NCI-H345 (cell line): ENCODE measurements at places on chromosomes 3 and 15.

DNA sequence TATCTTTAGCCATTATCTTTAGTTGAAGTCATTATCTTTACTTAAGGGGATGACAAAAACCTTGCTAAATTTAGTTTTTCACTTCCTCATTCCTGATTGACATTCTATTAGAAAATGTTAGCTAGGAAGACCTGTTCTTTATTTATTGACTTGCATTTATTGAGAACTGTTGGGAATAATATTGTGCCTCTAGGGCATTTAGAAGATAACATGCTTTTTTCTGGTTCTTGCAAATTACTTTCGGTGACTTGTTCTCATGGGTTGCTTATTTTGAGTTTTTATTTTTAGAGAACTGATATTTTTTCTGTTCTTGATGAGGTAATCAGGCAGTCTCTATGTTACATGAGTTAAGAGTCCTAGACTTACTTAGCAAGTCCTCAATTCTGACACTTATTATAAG is 48.3 kb upstream of the CTDSPL start:
- DNase-seq: no peak

DNA sequence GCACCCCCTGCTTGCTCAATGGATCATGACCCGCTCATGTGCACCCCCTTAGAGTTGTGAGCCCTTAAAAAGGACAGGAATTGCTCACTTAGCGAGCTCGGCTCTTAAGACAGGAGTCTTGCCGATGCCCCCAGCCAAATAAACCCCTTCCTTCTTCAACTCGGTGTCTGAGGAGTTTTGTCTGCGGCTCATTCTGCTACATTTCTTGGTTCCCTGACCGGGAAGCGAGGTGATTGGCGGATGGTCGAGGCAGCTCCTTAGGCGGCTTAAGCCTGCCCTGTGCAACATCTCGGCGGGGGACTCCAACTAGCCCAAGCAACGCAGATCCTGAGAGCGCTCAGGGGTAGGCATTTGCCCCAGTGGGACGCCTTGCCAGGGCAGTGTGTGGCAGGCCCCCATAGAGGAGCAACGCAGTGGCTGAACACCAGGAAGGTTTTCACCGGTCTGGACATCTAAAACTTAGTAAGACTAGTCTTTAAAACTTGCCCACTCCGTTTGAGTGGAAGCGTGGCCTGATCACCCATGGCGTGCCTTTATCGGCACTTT is 9.5 kb downstream of the SLCO2A1 start:
- DNase-seq: no peak

DNA sequence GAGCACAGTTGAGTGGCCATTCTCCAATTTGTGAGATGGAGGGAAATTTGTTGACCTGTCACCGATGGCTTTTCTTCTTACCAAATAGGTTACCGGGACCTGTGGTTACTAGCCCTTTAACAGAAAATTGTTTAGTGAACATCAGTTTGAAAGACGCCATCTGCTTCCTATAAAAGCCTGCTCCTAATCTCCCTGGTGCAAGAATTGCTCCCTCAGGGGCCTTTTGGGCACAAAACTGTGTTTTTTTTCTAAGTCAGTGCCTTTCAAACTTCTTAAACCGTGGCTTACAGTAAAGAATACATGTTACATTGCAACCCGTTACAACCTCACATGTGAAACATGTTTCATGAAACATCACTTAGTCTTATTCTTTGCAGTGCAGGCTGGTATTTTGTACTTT is 15.0 kb downstream of the CACNA2D3 start:
- no peak for DNase-seq

DNA sequence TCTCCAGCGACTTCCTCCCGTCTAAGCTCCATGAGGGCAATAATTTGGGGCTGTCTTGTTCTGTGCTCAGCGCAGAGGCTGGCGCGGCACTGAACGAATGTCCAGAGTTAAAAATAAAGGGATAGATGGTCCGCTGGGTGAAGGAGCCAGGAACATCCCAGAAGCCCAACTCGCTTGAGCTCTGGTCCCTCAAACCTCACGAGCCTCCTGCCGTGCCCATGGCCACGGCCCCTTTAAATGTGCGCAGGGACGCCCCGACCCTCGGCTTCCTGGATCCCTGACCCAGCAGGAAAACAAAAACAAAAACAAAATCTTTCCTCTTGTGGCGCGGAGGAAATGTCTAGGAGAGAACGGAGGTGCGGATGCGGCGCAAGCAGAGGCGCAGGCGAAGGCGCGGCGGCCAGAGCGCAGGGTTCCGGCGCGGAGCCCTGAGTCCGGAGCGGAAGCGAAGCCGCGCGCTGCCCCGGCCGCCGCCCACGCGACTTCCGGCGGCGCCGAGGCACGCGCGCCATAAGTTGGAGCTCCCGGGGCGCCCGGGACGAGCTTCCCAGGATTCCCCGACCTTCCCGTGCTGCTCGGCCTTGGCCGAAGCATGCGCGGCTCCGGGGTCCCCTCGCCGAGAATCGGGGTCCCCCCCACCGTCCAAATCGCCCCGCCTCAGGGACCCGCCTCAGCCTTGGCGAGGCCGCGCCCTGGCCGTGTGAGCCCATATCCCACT is 52.9 kb upstream of the WNT7A start:
- peak; percentile 1 for DNase-seq

DNA sequence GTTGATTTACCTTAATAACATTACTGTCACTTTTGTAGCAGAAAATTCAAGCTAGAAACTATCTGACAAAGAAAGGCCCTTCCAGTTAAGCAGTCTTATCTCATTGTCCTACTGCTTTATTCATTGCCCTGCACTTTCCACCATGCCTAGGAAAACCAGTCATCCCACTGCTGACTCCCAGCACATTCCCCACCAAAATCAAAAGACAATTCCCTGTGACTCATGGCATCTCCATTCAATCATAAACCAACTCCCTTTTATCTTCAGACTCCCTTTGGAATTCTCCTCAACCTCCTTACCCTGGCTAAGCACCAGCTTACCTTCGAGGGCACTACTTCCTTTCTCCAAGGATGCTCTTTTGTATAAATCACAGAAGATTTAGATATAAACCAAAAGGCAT is 184.3 kb downstream of the PLCH1 start:
- DNase-seq: no peak
